ENCODE measurements at places on chromosomes 13 and 19.

DNA sequence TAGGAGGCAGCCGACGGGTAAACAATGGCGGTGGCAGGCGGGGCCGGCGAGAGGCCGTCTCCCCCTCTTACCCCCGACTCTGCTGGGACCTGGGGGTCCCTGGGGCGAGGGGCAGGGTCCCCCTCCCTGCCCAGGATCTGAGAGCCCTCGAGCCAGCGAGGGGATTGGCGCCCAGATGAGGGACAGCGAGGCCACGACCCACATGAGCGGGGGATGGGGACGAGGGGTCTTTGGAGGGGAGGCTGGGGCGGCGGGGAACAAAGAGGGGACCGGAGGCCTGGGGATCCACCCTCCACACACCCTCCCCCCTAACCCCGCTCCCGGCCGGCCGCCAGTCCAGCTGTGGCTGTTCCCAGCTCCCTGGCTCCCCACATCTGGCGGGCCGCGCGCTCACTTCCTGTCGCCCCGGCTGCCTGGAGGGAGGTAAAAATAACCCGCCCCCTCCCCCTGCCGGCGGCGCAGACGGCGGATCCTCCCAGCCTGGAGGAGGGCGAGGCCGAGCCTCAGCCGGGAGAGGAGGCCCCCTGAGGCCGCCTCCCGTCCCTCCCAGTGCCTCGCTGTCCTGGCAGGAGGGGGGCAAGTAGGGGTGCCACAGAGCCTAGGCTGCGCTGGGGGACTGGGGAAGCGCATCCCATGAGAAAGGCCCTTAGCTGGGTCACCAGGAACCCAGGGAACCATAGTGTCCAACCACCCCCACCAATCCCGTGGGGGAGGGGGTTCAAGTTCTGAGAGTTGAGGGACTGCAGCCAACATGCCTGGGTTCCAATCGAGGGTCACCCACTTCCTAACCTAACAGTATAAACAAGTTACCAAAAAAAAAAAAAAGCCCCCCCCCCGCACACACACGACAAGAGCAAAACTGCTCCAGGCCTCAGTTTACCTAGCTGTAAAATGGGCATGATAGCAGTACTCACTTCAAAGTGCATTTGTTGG, 29.3 kb upstream of the NANOS3 start:
- peaks cover 36% of the 10 kb centered on the region for H3K4me1 ChIP-seq
- H3K4me3 ChIP-seq: peak overlapping the region; percentile 66
- DNase-seq: no peak
- H3K27ac ChIP-seq: peak overlapping the region; percentile 97
- no peaks in the 10 kb centered on the region for H3K27me3 ChIP-seq

DNA sequence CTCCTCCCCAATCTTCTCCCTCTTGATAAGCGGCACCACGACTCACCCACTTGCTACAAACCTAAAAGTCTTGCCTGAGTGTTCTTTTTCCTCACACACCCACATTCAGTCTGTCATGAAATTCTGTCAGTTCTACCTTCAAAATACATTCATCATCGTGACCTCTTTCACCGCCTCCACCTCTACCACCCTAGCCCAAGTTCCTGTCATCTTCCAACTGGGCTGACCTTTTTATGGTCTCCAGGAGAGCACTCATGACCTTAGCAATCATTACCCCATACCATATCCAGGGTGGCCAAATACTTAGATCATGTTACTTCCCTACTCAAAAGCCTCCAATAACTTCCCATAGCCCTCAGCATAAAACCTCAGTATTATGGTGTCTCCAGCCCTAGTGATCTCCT, 110.4 kb upstream of the TSC22D1 start:
- H3K4me3 ChIP-seq: no peak overlapping the region
- H3K27me3 ChIP-seq: no peaks in the 10 kb centered on the region
- H3K36me3 ChIP-seq: no peaks in the 10 kb centered on the region
- no peak for DNase-seq
- H3K27ac ChIP-seq: no peak overlapping the region
- H3K4me1 ChIP-seq: no peaks in the 10 kb centered on the region

DNA sequence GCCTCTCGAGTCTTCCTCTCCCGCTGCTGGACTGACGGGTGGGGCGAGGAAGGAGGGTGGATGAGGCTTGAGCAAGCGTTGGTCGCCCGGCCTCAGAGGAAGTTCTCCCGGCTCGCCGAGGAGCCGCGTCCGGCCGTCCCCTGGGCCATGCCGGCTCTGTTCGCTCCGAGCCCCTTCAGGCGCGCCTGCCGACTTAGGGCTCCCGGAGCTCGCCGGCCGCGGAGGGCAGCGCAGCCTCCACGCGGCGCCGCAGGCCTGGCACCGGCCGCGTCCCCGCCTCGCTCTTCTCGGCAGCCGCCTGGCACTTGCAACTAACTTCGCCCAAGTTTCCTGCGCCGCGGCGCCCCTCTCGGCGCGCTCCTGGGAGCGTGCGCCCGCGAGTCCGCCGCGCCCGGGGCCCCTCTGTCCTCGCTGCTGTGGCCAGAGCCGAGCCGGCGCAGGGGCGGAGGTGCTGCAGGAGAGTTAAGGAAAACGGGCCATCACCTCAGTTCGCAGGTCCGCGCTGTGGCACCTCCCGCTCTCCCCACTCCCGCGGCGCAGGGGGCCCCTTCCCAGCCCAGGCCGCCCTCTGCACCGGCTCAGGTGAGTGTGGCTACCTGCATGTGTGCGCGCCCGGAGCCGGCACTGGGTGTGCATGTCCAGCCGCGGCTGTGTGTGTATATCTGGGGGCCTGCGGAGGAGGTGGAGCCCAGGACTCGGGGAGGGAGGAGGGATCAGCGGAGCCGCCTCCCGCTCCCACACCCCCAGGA, 641 bp upstream of the SOX21 start:
- H3K4me3 ChIP-seq: peak overlapping the region; percentile 67
- H3K27ac ChIP-seq: no peak overlapping the region
- no peak for DNase-seq
- H3K27me3 ChIP-seq: no peaks in the 10 kb centered on the region

DNA sequence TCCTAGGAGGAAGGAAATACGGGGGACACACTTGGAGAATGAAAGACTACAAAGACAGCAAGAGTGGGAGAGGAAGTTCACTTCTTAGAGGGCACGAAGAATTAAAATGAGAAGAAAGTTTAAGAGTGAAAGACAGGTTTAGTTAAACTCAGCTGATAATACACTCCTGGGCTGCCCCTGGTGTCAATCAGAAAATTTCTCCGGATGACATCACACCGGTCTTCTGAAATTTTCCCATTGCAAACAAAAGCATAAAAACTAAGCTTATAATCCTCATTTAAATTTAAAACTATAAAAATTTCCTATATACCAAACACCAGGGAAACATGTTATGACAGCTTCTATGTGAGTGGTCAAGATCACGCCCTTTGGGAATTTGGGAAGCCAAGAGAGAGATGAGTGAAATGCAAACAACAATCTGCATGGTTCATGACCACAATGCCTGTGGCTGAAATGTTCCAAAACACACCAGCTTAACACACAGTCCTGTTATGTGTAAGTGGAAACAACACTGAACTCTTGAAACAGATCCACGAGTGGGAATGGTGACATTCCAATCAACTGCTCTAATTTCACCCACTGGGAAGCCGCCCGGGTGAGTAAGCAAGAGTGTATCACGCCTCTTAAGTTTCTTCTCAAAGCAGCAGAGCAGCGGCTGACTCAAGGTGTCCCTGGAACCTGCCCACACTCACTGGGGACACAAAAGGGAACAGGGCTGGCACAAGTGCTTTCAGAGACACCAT, 49.0 kb downstream of the BRD4 start:
- no peaks in the 10 kb centered on the region for H3K36me3 ChIP-seq
- no peak overlapping the region for H3K27ac ChIP-seq
- DNase-seq: no peak
- H3K4me3 ChIP-seq: no peak overlapping the region
- peaks cover 21% of the 10 kb centered on the region for H3K4me1 ChIP-seq
- H3K27me3 ChIP-seq: no peaks in the 10 kb centered on the region

DNA sequence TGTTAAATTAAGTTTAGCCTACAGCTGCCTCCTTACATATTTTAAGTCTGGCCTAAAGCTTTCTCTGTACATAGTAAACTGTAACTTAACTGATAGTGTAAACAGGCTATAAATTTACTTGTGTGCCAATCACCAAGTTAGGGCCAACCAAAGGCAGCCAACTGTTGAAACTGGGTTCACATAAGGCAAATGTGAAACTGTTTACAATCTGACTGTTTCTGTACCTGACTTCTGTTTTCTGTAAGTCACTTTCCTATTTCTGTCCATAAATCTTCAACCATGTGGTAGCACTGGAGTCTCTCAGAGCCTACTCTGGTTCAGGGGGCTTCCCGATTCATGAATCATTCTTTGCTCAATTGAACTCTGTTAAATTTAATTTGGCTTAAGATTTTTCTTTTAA, 103.1 kb downstream of the RAP2A start:
- no peak for DNase-seq
- no peak overlapping the region for H3K4me3 ChIP-seq
- H3K27me3 ChIP-seq: no peaks in the 10 kb centered on the region
- no peak overlapping the region for H3K27ac ChIP-seq
- H3K4me1 ChIP-seq: no peaks in the 10 kb centered on the region
